T-helper 9 cell (primary cell): ENCODE measurements at places on chromosomes 7 and 10.
A peak's percentile ranks its signal among the peaks of the same experiment; 100 is the strongest.

DNA sequence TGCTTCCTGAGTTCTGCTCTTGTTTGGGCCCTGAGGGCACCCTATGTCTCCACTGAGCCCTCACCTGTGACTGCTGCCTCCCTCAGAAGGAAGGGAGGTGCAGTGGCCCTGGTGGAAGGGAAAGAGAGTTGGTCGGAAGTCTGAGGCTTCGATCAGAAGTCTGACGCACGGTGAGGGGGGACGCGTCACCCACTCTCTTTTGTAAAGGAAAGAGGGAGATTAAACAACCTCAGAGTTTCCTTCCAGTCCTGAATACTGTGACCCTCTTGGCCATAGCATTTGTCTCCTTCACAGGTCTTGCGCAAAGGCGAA, 31.4 kb upstream of the TRIM8 start:
- peak; percentile 43 for DNase-seq

- DNase-seq: no peak
Observed at GRCh38 chr7:110889335-110889734, 201.6 kb upstream of the LRRN3 start.

DNA sequence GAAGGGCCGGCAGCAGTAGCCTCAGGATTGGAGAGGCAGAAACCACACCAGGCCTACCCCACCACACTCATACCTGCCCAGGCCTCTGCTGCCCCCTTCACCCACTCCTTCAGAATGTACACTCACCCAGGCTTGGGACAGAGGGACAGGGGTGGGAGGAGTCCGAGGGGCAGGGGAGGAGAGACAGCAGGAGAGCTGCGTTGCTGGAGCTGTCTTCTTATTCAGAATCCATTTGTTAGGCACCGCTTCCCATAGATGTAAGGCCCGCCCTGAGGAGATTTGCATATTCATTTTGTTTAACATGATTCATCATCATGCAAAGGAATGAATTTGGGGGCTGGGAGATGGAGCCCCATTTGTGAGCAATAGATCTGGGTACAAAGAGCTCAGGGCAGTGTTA, 156.7 kb downstream of the CDH23 start:
- DNase-seq: no peak

- DNase-seq: no peak
Observed at GRCh38 chr10:71232089-71232998, 20.0 kb downstream of the UNC5B start.

- DNase-seq: no peak
Observed at GRCh38 chr10:31509989-31510388, 191.0 kb downstream of the ZEB1 start.

GRCh38 chr10:124921261-124921660, 20.7 kb upstream of the ZRANB1 start:
- DNase-seq: no peak

GRCh38 chr7:17638727-17639126, 301.6 kb downstream of the SNX13 start:
- no peak for DNase-seq

- DNase-seq: no peak
Observed at GRCh38 chr7:33692956-33693355, 212.4 kb upstream of the BMPER start.

GRCh38 chr10:124966008-124966407, 24.1 kb downstream of the ZRANB1 start:
- DNase-seq: no peak

GRCh38 chr7:14125998-14126397, 136.5 kb upstream of the ETV1 start:
- DNase-seq: no peak

GRCh38 chr10:26215396-26215934, 1.1 kb upstream of the GAD2 start:
- no peak for DNase-seq

DNA sequence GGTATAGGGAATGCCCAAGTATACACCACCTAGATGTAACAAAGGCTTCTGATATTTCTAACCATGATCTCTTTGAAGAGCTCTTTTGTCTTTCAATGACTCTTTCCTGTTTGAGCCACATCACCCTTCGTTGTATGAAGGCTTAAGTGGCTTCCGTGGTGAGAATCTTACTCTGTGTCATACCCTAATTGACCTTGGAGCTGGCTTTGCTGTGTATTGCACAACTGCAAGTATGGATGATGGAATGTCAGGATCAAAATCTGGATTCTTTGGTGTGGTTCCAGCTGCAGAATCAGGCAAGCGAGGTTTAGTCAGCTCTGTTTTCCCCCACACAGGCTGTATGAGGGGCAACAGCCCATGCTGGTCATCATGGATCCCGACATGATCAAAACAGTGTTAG, 16.0 kb downstream of the CYP3A43 start:
- DNase-seq: no peak

- DNase-seq: no peak
Observed at GRCh38 chr10:130498934-130499333, 362.7 kb downstream of the GLRX3 start.

DNA sequence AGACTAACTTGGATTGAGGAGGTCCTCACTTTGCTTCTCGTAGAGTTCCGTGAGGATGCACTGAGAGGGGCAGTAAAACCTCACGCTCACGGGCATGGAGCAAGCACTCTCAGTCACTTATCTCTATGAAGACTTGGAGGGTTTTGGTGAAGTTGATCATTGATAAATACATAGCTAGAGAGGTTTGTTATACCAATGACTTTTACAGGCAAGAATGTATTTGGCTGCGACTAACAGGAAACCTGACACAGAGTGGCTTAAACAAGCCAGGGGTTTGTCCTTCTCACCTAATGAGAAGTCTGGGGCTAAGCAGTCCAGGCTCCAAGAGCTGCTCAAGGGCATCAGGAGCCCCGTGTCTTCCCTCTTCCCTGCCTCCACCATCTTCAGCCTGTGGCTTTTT, 6.1 kb downstream of the BICC1 start:
- no peak for DNase-seq

GRCh38 chr7:49407205-49407604, 366.2 kb upstream of the VWC2 start:
- DNase-seq: no peak

DNA sequence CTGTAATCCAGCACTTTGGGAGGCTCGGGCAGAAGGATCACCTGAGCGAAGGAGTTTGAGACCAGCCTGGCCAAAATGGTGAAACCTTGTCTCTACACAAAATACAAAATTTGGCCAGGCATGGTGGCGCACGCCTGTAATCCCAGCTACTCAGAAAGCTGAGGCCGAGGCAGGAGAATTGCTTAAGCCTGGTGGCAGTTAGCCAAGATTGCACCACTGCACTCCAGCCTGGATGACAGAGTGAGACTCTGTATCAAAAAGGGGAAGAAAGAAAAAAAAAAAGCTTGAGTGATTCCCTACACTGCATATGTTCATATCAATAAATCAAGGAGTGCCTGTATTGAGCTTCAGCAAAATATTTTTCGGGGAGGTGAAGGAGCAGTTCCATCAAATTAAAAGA, 45.8 kb upstream of the SRRM3 start:
- DNase-seq: no peak

GRCh38 chr10:69703766-69704630, 74.0 kb downstream of the FAM241B start:
- no peak for DNase-seq

DNA sequence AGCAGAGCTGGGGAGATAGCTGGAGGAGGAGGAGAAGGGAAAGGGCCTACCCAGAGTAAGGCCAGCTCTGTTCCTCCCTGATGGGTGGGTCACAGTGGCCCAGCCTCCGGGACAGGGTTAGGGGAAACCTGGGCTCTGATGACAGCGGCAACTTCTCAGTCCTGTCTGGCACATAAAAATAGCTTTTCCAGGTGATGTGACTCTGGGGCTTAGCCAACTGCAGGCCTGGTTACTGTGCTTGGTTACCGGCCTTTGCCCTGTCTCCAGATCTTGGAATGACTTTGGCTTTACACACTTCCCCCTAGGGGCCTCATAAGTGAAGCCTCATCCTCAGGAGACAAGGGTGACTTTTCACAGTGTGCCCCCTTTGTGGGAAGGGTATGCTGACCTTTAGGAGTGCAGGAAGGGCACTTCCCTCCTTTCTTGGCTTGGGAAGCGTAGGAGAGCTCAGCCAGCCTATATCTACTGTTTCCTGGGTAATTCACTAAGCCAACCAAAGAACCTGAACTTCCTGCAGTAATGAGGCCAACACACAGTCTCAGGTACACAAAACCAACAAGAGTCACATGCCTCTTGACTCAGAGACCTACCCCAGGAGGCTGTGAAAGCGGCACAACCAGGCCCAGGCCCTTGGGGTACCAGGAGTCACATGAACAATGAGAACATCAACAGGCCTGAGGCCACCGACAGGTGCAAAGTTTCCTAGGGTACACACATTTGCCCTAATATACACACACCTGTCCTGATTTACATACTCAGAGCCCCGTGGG, 11.7 kb upstream of the HILPDA start:
- no peak for DNase-seq

GRCh38 chr10:96857301-96858012, 25.4 kb downstream of the LCOR start:
- DNase-seq: no peak

GRCh38 chr7:11751315-11751714, 80.7 kb downstream of the THSD7A start:
- no peak for DNase-seq

DNA sequence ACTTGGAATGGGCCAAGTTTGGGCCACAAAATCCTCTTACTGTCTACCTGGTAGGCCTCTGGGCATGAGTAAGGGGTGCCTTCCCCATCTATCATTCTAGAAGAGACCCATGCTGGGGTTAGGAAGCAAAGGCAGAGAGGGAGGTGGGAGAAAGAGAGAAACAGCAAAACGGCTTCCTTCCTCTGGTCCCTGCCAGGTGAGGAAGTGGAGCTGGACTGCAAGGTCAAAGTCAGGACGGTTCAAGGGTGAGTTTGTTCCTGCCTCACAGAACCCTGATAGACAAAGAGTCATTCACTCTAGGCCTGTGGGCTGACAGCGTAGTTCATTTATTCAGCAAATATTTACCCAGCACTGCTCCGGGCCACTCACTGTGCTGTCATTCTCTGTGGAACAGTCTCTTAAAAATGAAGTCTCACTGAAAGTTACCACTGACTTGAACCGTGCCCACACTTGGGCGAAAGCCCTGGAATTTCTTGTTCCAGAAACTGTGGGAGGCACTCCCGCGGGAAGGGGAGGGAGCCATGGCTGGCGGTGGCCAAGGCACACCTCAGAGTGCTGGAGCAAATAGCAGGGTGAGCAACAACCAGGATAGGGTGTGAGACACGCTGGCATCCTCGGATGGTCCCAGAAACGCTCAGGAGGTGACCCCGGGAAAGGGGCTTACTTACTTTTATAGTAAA, 26.2 kb upstream of the ECHDC3 start:
- no peak for DNase-seq

GRCh38 chr10:59891349-59891748, 15.0 kb downstream of the CCDC6 start:
- DNase-seq: no peak

GRCh38 chr7:157482025-157482424, 145.2 kb downstream of the DNAJB6 start:
- no peak for DNase-seq

DNA sequence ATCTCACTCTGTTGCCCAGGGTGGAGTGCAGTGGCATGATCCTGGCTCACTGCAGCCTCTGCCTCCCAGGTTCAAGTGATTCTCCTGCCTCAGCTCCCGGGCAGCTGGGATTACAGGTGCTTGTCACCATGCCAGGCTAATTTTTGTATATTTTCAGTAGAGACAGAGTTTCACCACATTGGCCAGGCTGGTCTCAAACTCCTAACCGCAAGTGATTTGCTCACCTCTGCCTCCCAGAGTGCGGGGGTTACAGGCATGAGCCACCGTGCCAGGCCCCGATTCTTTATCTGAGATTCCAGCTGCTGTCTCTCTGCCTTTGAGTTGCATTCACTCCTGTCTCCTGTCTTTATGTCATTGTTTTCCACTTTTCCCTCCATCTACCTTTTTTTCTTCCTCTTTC, 168.7 kb downstream of the TMEM178B start:
- no peak for DNase-seq

GRCh38 chr10:71526653-71527052, 129.9 kb downstream of the CDH23 start:
- DNase-seq: no peak

- no peak for DNase-seq
Observed at GRCh38 chr7:108468246-108468645, 12.0 kb upstream of the NRCAM start.

DNA sequence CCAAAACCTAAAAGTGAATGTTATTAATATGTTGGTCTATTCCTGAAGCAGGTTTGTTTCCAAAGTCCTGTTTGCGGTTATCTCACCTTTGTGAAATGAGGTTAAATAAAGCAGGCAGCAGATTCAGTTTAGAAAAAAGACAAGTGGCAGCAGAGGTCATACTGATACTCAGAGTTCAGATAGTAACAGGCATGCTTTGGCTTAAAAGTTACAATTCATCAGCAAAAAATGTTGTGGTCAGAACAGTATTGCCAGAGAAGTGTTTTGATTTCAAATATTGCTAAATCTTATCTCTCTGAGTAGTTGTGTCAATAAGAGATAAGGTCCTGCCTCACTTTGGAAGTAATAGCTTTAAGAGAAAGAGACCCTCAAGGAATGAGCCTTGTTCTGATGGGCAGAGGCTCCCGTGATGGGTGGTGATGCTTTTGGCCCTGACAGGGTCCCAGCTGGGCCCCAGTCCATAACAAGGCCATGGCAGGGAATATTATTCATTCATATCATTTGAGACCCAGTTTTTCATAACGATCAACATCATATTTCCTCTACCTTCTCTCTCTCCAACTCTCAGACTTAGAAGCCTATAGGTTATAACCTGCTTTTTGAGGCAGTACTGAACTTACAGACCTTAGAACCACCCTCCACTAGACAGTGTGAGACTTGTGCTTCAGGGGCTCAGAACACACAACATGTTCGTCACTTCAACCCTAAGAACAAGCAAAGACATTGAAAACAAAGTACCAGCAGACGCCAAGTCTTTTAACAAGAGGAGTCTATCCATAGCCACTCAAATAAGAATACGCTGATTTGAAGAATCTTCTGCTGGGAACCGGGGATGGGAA, 58.5 kb upstream of the AHR start:
- DNase-seq: no peak

DNA sequence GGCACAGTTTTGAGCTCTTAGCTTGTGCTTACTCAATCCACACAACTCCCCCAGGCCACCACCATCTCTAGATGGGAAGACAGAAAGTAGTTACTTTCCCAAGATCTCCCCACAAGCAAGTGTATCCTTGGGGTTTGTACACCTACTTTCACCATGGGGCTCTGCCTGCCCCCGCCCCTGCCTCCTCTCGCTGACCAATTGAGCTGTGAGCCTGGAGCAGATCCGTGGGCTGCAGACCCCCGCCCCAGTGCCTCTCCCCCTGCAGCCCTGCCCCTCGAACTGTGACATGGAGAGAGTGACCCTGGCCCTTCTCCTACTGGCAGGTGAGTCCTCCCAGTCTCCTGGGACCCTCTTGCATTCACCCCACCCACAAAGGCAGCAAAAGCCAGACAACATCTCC, 2.0 kb downstream of the FXYD4 start:
- DNase-seq: no peak

GRCh38 chr7:1232623-1233332, at the start of gene UNCX:
UNCX (plus strand) TSS chr7:1232872; CDS start chr7:1233018, 146 bp downstream.
- DNase-seq: no peak

DNA sequence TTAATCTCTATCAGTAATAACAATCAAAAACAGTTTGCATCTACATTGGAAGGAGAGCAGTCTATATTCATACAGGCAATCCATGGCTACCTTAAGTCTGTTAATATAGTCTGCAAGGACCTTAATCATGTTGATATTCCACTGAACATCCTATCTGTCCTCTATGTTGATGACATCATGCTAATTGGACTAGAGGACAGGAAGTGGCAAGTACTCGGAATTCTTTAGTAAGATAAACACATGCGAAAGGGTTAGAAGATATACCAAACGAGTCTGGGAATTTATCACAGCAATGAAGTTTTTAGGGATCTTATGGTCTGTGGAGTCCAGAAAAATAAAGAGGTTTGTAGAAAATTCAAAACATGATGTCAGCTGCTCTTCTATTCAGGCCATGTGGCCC, 11.3 kb upstream of the SAMD9L start:
- DNase-seq: no peak
